Left colon (tissue), 2 donors: ENCODE measurements at places on chromosomes 16 and 17. TPM values are rescaled to one million over a fixed set of nuclear protein-coding genes. Genes with fewer than 3 reads are reported as not detected.

GRCh38 chr17:21018894-21019293 is 23.9 kb downstream of the USP22 start:
- peak; percentile 26 for DNase-seq

- no peak for DNase-seq
Observed at GRCh38 chr16:47046726-47047523, 73.5 kb upstream of the DNAJA2 start.

DNA sequence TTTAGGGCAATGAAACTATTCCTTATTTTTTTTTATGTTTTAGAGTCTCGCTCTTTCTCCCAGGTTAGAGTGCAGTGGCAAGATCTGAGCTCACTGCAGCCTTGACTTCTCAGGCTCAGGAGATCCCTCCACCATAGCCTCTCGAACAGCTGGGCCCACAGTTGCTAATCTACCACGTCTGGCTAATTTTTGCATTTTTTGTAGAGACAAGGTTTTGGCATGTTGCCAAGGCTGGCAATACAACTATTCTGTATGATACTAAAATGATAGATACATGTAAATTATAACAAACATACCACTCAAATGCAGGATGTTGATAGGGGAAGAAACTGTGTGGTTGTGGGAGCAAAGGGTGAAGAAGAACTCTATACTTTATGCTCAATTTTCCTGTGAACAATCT is 401.3 kb downstream of the ZFHX3 start:
- no peak for DNase-seq

The SHCBP1 gene
- total RNA-seq = 3.1 TPM

The P2RX1 gene
- total RNA-seq = 2.8 TPM
